ELR (cell line): ENCODE measurements at places on chromosomes 5 and 9.
A peak's percentile ranks its signal among the peaks of the same experiment; 100 is the strongest.

DNA sequence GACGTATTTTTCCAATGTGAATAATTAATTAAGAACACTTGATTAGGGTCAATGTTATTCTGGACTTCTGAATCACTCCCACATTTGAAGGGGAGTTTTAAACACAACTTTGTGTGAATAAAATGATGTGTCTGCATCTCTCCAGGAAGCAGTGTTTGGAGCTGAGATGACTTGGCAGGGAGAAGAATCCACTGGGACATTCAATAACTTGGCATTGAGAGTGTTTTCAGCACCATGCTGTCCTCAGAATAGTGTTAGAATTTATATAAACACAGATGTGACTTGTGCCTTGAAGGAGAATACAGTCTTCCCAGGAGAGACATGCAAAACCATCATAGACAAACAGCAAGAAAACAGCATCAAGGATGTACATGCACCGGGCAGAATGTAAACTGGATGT is 32.7 kb upstream of the KCNMB1 start:
- no peak for DNase-seq

DNA sequence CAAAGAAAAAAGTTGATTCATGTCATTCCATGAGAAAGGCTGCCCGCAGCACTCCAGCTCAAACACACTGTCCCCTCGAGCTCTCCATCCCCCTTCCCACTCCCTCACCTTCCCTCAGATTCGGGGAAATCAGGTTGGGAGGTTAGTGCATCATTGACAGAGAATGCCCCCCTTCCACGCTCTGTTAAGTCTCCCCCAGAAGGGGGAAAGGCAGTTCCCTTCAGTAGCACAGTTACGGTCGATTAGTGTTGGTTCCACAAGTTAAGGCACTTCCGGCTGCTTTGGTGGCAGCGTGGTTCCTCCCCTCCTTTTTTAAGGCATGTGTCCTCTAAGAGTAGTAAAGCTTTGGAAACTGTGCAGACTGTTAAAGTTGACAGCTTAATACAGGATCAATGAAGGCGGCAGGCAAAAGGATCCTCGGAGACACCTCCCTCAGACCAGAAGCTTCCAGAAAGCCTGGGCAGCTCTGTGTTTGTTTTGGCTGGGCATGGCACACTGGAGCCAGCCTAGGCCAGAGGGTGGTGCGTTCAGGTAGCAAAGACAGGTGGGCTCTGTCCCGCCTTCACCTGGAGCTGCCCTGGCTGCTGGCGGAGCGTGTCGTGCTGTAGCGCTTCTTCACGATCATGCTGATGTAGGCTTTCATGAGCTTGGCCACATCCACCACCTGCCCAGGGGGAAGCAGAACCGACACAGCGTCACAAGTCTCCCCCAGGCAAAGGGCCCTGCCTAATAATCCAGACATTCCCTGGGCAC is 49.5 kb upstream of the RETREG1 start:
- no peak for DNase-seq

- DNase-seq, result no peak
These were observed 112.0 kb upstream of the SPOCK1 start for GRCh38 chr5:137611011-137611580.

GRCh38 chr5:111389390-111390082 is 122.8 kb downstream of the STARD4 start:
- peak; percentile 93 for DNase-seq

DNA sequence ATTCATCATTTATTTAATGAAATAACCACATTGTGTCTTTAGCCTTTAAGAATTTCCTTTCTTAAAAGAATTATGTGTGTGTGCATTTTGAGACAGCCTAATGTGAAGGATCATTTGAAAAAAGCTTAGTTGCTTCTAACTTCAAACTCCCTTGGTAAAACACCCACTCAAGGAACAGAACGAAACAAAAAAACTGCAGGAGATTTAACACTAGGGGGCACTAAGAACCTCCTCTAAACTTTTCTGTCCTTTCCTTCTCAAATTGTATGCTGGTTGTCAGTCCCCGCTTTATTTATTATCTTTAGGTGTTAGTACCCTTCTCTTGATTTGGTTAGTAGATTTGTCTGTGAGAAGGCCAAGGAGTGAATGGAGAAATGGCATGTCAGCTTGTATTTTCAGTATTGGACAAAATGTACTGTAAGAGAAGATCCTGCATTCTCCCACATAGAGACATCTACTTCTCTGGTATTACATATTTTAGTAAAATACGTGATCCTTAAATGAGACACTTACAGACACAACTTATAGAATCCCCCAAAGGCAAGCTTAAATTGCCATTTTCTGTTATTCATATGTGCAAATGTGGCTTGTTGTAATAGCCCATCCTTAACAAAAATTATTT is 229.7 kb downstream of the MRPS30 start:
- DNase-seq, result peak; percentile 46

GRCh38 chr9:13234932-13235331 is 44.6 kb downstream of the MPDZ start:
- DNase-seq, result no peak

GRCh38 chr5:95915999-95916686 is 45.5 kb downstream of the ELL2 start:
- no peak for DNase-seq

DNA sequence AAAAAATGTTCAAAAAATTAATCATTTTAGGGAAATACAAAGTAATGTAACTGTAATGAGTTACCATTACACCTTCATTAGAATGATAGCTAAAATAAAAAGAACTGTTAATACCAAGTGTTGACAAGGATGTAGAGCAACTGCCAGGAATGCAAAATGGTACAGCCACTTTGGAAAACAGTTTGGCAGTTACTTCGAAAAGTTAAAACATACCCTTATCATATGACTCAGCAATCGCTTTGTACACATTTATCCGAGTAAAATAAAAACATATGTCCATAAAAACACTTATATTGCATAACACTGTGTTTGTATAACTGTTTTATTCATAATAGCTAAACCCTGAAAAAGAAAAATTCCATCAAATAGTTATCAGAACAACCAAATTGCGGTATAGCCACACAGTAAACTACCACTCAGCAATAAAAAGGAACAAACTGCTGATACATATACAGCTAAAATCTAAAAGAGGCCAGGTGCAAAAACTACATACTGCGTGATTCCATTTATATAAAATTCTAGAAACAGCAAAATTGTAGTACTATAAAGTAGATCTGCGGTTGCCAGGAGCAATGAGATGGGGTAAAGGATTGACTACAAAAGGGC is 61.7 kb downstream of the RFX3 start:
- no peak for DNase-seq
